ENCODE measurements at places on chromosomes 1 and 21.

DNA sequence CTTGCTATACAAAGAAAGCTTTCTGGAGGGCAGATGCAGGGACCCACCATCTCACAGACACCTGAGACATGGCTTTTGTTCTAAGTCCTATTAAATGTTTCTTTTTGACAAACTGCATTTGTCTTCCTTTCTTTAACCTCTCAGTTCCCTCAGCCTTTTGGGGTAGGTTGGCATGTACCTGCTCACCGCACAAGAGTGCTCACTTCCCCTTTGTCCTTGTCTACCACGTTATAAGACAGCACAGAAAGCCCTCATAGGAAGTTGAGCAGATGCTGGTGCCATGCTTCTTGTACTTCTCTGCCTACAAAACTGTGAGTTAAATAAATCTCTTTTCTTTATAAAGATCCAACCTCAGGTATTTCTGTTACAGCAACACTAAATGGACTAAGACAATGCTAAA is 31.9 kb upstream of the RGS21 start:
- no peak for DNase-seq

DNA sequence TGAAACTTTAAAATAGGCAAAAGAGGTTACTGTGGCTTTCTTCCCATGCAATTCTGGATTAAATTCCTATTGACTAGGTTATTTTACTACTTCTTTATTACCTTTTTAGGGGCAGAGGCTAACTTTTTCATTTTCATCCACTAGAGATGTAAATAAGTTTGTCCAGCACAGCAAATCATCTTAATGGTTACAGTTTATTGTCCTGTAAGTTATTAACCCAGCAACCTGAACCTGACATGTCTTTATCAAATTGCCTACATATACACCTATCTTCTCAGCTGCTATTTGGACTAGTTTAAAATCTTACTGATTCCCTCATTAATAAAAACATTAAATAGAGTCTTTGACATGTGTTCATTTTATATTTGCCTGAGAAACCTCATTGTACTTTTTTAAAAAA is 6.9 kb upstream of the SCYL3 start:
- DNase-seq = no peak

- no peak for DNase-seq
Observed at GRCh38 chr1:189027512-189027911, 1450.2 kb downstream of the BRINP3 start.

DNA sequence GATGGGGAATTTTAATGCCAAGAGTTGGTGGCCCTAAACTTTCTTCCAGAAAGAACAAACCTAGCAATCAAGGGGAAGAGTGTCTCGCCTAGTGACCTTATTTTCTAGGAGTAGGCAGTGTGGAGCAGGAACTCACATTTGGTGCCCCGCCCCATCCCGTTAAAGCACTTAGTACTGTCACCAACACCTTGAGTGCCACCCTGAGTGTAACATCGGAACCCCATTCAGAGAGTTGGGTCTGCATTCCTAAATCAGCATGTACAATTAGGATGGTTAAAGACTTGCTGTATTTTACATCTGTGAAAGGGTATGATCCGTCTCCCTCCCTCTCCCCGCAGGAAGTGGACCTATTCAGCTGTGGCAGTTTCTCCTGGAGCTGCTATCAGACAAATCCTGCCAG is 15.5 kb downstream of the ETS2 start:
- no peak for DNase-seq

- no peak for DNase-seq
Observed at GRCh38 chr1:84912726-84913554, 19.9 kb upstream of the LPAR3 start.

All from HL-60 (cell line).